ENCODE measurements at places on chromosomes 3 and 15. TPM values are rescaled to one million over a fixed set of nuclear protein-coding genes. Genes with fewer than 3 reads are reported as not detected.

GRCh38 chr3:193963808-193964516 lies 172.0 kb upstream of the HES1 start:
- DNase-seq, result no peak

GRCh38 chr15:74421302-74422245 lies 12.2 kb downstream of the SEMA7A start:
- peak; percentile 40 for DNase-seq

Gene MBNL1
- 210 TPM for total RNA-seq

- no peak for DNase-seq
These were observed 172.9 kb upstream of the CTDSPL start for GRCh38 chr3:37688756-37689155.

DNA sequence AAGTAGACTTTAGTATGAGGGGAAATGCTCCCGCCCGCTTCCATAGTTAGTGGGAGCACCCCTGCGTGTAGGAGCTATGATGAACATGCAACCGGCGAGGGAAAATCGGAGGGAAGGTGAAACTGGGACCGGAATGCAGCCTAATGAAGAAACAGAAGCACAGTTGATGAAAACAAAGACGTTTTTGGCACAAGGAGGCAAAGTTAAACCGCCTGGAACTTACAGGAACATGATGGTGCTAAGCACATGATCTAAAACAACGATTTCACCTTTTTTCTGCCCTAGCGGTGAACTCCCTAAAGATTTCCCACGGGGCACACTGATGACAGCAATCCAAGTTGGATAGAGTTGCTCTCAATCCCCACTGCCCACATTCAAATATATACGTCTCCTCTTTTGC lies 49.4 kb upstream of the SPATA12 start:
- no peak for DNase-seq

DNA sequence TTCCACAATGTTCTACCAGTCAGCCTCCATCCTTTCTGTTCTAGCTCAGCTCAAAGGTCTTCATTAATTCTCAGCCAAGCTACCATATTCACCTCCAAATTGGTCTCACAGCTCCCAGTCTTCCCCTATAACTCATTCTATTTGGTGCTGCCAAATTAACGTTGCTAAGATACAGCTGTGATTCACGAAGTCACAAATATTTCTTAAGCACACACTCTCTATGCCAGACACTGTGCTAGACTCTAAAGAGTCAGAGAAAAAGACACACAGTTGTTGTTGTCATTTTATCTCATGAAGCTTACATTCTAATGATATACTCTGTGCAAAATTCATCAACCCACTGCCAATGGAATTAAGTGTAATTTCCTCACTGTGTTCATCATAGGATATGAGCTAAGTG lies 102.8 kb downstream of the FRMD5 start:
- no peak for DNase-seq

- peak; percentile 92 for DNase-seq
These were observed 25.7 kb downstream of the TMOD2 start for GRCh38 chr15:51776952-51777569.

DNA sequence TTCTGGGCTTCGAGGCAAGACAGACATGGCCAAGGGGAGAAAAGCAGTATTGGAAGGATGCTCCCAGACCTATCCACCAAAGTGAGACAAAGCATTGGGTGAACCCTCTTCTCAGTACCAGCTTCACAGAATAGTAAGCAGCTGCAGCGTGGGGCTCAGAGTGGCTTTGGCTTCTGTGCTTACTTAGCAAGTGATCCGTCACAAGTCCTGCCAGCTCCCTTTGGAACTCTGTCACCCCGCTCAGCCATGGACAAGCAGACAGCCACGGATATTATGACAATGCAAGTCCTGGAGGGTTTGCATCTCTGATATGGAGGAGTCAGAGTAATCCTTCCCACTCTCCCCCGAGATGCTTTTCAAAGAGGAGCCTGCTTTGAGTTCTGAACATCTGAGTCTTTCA lies 90.8 kb downstream of the SLCO3A1 start:
- no peak for DNase-seq

DNA sequence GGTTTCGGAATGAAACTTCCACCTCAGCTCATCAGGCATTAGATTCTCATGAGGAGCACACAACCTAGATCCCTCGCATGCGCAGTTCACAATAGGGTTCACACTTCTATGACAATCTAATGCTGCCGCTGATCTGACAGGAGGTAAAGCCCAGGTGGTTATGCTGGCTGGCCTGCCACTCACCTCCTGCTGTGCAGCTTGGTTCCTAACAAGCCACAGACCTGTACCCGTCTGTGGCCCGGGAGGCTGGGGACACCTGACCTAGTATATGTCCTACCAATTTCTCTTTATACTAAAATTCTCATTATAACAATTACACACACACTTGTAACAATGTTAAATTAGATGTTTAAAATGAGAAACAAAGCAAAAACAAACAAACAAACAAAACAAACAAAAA lies 172.2 kb downstream of the SLC9A9 start:
- DNase-seq, result no peak

GRCh38 chr3:191314109-191314728 lies 15.0 kb upstream of the CCDC50 start:
- no peak for DNase-seq

DNA sequence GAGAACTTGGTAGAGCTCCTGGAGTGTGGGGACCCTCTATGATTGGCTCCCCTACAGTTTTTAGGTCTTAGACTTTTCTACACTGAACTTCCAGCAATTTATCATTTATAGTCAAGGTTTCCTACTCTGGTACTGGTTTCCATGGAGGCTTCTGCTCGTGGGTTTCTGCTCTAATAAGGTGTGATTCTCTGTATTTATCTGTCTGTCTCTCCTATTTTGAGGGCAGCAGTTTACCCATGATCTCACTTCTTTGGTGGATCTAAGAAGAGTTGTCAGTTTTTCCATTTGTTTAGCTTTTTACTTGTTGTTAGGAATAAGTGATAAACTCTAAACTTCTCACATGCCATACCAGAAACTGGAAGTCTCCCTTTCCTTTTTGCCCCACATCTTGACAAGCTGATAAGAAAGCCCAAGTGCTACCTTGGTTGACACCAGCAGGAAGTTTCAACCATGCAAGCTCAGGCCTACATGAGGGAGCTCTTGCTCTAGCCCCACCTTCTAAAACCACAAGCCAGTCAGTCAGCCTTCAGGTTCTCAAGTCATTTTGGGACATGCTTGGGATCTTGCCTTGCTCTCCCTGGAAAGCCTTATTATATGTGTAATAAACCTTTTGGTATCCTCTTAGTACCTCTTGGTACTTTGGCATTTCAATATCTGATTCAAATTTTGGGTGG lies 10.0 kb downstream of the TIMMDC1 start:
- no peak for DNase-seq

Data from tongue (tissue), 3 donors.